Thyroid gland (tissue), 4 donors: ENCODE measurements at places on chromosomes 7 and 10.

GRCh38 chr7:37342688-37343471 is 105.8 kb downstream of the ELMO1 start:
- DNase-seq: no peak

GRCh38 chr10:15379078-15379477 is 8.0 kb upstream of the FAM171A1 start:
- DNase-seq: no peak

GRCh38 chr7:155745737-155746136 is 66.5 kb downstream of the SHH start:
- no peak for DNase-seq

DNA sequence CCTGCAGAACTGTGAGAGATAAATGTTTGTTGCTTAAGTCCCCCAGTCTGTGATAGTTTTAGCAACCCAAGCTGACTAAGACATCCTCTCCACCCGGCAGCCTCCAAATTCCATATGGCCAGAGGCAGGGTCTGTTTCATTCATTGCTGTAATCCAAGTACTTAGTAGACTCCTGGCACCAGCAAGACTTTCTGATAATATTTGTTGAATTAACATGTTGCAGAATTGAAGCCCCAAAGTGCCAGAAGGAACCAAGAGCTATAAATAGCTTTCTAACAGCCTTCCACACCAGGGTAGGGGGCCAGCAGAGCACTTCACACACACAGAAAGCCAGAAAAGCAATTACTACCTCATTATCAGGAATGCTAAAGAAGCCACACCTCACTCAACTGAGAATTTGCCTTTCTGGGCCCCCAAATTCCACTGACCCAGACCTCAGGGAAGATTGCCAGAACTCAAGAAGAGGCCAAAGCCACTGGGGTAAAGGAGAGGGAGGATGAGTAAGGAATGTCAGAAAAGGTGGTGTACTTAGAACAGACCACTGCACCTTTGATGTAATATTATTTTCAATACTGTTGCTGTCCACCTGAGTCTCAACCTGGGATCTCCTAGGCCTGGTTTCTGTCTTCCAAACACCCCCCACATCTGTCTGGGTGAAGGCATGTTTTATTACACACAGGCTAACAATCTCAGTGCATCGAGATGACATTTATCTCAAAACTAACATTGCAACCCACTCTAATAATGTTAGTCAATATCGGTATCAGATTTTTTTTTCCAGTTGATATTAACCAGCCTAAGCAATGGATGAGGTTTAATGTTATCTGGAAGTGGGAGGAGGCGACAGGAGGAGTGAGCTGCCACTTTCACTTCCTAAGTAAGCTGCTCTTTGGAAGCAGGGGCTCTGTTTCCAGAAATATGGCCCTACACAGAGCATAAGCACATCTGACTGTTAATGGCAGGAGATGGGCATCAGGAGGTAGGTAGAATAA is 5.5 kb downstream of the NOD1 start:
- no peak for DNase-seq

GRCh38 chr7:1742555-1743303 is 72.7 kb downstream of the ELFN1 start:
- peak; percentile 40 for DNase-seq

GRCh38 chr7:100369105-100369504 is 4.2 kb upstream of the PILRA start:
- no peak for DNase-seq

DNA sequence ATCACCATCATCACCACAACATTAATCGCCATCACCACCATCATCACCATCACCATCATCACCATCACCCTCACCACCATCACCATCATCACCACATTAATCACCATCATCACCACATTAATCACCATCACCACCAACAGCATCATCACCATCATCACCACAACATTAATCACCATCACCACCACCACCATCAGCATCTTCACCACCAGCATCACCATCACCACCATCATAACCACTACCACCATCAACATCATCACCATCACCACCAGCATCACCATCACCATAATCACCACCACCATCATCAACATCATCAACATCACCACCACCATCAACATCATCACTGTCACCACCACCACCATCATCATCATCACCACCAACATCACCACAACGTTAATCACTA is 124.6 kb downstream of the WDFY4 start:
- DNase-seq: no peak

GRCh38 chr7:11923376-11923930 is 91.5 kb upstream of the THSD7A start:
- no peak for DNase-seq

- DNase-seq: no peak
These were observed 7.7 kb downstream of the CREB3L2 start for GRCh38 chr7:137994216-137994615.

GRCh38 chr7:55286666-55287065 is 78.5 kb upstream of the LANCL2 start:
- DNase-seq: no peak

DNA sequence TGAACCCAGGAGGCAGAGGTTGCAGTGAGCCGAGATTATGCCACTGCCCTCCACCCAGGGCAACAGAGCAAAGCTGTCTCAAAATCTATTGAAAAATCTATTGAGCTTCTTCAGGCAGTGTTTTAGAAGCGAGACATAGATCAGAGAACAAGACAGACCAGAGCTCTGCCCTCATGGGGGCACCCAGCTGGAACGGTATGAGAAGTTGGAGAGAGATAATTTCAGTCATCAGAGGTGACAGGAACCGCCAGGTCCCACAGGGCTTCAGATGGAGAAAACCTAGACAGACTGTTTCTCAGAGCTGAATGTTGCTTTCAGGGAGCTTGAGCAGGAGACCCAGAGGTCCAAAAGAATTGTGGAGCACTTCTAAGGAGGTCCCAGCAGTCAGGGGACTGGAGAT is 14.2 kb upstream of the GTF2IRD1 start:
- peak; percentile 83 for DNase-seq

GRCh38 chr7:50474382-50475160 is 24.4 kb upstream of the FIGNL1 start:
- DNase-seq: no peak

GRCh38 chr7:79653136-79653631 is 199.7 kb upstream of the MAGI2 start:
- DNase-seq: no peak

DNA sequence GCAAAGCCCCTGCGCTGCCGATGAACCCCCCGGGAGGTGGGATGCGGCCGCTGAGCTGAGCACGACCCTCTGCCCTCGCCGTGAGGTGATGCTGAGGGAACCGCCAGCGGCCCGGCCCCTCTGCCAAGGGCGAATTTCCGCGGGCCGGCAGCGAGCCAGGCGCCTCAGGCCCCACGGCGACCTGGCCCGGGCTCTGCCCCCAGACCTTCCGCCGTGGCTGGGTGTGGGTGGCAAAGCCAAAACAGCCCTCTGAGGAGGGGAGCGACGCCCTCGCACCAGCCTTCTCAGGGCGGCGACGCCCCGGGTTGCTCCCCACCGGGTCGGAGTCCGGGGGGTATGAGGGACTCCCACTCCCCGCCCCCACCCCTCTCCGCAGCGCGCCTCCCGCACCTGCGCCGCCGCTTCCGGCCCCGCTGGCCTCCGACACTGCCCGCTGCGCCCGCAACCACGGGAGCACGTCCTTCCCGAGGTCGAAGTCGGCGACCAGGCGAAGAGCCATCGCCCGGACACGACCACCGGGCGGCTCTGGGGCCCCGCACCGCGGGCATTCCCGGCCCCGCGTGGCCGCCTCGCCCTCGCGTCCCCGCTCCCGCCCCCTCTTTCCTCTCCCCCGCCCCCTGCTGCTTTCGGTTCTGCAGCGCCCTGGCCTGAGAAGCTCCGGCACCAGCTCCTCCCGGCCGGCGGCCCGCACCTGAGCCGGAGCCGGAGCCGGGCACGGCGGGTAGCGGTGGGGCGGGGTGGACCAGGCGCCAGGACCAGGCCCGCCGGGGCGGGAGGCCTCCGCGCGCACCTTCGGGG is at the start of gene GSAP:
TSS of gene GSAP (minus strand) at position 527 of the 798 bp plus-strand sequence. CDS start at position 499, 28 bp downstream.
- peak; percentile 83 for DNase-seq

DNA sequence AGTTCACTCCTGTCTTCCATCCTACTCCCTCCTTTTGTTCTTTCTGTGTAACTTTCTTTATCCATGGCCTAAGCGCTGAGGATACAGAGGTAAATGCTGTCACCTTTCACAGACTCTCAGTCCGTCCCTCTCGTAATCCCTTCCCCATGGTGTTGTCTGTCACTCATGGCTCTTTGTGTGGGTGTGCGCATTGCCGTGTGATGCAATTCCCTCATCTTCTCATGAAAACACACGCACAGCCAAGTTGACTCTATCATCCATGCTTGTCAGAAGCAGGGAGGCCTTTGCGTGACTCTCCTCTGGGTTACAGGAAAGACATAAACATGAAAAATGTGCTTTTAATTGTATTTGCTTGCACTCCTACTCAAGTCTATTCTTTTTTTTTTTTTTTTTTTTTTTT is 125.6 kb upstream of the C7orf33 start:
- no peak for DNase-seq

GRCh38 chr10:127698886-127699285 is 38.1 kb upstream of the FOXI2 start:
- DNase-seq: no peak

- no peak for DNase-seq
These were observed 417.9 kb downstream of the IPMK start for GRCh38 chr10:57849691-57850357.

GRCh38 chr10:71982269-71983178 is 18.3 kb downstream of the CHST3 start:
- no peak for DNase-seq

- DNase-seq: no peak
These were observed 4.3 kb downstream of the LRRC20 start for GRCh38 chr10:70378122-70378521.

- DNase-seq: no peak
These were observed 49.2 kb downstream of the GALNT11 start for GRCh38 chr7:152074673-152075072.
